ENCODE measurements at places on chromosomes 6 and 20.

DNA sequence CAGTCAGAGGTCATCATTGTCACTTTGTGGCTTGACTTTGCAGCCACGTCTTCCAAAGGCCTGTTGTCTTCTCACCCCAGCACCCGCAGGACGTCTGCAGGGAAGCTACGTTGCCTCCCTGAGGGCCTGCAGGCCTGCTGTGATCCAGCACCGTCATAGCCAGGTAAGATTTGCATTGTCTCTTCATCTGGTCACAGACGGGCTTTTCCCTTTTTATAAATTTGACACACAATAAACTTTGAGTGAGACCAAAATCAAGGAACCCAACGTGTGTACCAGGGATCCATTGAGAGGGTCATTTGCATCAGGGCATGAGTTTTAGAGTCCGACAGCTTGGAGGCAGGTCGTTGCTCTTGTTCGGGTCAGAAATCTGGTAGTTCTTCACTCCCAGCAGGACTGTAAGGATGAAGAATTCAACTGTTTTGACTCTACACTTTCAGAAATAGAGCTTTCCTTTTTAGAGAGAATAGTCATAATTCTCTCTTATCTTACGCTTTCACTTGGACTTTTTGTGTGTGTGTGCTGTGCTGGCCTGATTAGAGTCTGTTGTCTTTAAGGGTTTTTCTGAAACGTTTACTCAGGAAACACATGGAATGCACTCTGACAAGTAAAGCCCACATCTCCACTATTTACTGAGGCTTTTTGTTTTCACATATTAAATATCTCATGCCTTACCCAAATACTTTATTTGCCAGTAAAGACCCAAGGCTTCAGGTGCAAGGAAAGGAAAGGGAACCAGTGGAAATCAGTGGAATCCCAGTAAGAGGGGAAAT lies 177.2 kb upstream of the TAB2 start:
- no peak for DNase-seq

DNA sequence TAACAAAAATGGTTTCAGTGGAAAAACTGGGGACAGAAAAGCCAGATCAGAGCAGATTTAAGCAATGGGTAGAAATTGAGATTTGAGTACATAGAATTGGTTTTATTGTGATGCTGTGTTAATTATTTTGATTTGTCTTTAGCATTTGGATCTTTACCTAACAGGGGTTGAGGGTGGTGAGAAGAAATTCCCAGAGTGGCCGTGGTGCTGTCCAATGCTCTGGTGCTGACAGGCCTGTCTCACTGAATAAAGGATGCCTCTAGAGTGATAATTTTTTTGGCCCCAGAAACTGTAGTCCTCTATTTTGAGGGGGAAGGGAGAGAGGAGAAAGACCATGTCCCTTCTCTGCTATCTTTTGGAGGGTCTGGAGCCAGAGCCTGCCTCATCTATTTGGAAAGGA lies 79.1 kb downstream of the LYRM2 start:
- no peak for DNase-seq

DNA sequence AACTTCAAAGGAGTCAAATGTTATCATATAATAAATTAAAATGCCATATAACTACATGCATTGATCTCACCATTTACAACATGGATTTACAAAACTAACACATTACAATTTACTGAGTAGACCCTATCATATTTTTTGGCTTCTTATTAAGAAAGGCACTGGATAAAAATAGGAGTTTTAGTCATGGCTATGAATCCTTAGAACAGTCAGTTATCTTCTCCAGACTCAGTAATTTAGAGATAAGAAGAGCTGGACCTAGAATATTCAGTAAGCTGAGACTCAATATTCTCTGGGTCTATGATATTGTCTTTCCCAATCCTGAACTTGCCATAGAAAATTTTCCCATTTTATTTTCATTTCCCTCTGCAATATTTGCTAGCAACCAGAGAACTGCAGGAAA lies 62.3 kb downstream of the ME1 start:
- no peak for DNase-seq

DNA sequence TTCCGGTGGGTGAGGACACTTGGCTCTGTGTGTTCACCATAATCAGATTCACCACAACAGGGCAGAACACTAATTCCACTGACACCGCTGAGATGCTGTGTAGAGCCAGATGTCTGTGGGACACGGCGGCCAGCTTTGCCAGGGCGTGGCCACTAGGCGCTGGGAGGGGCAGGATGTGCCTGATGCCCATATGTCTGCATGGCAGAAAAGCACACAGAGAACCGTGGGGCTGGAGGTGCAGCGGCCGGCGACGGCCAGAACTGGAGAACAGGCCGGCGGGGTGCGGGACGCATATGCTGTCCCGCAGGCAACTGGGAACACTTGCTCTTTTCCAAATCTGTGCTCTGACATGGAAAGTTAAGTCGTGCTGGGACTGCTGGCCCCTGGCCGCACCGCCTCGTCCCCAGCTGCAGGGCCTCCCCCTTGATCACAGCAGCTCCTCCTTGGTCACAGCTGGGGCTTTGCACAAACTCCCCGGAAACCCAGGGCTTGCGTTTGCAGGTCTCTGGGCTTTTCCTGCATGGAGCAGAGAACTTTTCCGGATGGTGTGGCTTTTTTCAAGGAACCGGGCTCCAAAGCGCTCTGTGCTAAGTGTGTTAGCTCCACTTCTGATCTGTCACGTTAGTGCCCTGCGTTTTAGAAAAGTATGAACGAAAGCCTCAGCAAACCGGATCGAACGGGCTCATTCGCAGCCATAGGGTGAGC lies 31.1 kb downstream of the NTSR1 start:
- DNase-seq: no peak
